ENCODE measurements at places on chromosomes 4 and X.

DNA sequence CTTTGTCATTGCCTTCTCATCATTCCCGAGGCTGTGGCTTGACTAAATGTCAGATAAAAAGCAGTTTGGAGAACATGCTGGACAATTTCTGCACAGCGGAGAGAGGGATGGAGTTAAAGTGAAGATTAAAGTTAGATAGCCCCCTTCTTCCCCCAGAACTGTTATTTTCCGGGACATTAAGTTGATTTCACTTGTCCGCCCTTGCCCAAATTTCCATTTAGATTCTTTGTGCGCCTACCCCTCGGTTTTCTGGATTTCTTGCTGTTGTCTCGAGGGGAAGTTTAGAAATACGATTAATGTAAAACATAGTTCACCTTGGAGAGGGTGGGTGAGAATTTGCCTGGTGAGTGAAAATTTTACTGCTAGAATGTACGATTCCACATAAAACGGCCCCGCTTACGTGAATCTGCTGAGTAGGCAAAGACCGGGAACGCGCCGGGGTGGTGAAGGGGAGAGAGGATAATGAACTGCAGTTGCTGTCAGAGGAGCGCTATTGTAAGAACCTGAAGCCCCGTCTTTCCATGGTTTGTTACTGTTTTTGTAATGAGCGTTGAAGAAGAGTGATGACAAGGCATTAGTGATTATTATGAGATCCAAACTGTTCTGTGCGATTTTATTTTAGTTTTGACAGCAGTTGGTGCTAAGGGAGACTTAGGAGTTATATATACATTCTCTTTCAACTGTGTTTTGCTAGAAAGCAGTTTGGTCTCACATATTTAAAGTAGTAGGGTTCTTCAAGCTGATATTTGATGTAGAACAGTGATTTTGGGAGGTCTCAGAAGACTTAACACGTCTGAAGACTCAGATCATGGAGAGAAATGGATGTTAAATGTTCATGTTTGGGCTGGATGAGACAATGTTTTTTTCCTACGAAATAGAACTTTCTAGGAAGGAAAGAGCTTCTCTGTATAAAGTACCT lies 73.0 kb downstream of the AFF1 start:
- peak; percentile 64 for DNase-seq

GRCh38 chr4:95318483-95318882 lies 230.3 kb downstream of the UNC5C start:
- no peak for DNase-seq

GRCh38 chr4:111605111-111605510 lies 540.1 kb upstream of the FAM241A start:
- DNase-seq, result no peak

GRCh38 chr4:36039026-36039425 lies 205.3 kb downstream of the ARAP2 start:
- DNase-seq, result no peak

DNA sequence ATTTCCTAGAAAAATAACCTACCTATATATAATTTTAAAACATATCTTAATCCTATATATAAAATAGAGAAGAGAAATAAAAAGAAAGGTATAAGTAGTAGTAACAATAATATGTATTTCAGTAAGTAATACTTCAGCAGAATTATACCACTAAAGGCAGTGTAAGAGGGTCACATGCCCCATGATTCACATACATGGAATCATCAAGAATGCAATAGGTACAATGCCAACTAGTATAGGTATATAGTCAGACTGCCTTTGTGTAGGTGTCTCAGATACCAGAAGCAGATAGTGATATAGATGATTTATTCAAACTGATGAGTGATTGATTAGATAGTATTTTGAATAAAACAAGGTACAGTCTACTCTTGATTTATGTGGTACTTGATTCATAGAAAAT lies 9.4 kb downstream of the AIMP1 start:
- DNase-seq, result no peak

- no peak for DNase-seq
Observed at GRCh38 chr4:181157647-181158046, 1085.6 kb upstream of the TENM3 start.

DNA sequence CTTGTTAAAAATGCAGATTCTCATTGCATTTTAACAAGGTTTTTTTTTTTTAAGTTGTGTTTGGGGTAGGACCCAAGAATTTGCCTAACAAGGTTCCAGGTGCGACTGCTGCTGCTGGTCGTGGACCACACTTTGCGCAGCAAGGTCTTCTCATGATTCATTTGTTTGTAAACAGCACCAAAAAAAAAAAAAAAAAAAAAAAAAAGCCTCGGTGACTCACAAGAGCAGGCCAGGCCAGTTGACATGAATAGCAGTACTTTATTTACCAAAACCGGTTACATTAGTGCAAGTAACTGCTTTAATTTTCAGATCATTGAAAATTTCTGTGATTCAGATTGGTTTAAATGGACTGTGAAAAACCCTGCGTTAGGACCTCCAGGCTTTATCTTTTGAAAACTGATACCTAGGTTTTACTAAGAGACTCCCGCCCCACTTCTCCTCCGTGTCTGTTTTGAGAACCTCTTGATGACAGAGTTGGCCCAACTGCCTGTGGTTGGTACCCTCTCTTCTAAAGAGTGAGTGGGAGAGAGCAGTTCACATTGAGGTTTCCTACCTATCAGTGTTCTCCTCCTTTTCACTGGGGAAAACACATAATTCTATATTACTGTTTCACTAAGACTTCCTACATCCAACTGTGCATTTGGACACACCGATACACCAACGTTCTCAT lies 86.2 kb downstream of the PHEX start:
- DNase-seq, result no peak

- no peak for DNase-seq
Observed at GRCh38 chrX:29852767-29853166, 362.6 kb upstream of the MAGEB2 start.

GRCh38 chr4:46417848-46418247 lies 27.9 kb upstream of the GABRA2 start:
- no peak for DNase-seq

DNA sequence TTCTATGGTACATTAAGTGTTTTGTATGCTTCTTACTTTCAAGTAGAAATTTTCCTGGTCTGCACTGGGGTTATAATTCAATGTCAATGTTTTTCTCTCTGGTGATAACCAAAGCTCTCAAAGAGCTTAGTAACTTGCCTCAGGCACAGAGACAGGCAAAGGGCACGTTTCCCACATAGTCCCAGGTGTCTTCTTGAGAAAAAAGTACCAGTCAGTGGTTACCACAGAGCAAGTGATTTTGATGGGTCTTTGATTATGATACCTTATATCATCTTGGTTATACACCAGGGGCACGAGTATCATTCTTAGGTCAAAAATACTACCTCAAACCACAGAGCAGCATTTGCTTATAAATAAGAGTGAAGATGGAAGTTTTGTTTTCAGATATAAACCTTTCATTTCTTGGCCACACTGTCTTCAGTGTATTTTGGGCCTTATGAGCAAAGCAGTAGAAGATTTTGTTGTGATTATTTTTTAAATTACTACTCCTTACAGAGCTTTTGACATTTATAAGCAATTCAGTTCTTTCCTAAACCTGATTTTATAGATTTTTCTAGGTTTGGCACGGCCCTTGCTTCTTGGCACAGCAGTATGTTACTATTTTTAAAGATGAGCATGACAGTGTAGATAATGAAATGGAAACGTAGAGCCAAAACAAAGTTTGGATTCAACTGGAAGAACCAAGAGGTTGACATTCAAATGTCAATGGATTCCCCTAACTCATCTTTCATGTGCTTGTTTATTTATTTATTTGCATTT lies 85.3 kb upstream of the TLL1 start:
- no peak for DNase-seq

GRCh38 chr4:180169394-180169793 lies 2073.8 kb upstream of the TENM3 start:
- DNase-seq, result peak; percentile 35

DNA sequence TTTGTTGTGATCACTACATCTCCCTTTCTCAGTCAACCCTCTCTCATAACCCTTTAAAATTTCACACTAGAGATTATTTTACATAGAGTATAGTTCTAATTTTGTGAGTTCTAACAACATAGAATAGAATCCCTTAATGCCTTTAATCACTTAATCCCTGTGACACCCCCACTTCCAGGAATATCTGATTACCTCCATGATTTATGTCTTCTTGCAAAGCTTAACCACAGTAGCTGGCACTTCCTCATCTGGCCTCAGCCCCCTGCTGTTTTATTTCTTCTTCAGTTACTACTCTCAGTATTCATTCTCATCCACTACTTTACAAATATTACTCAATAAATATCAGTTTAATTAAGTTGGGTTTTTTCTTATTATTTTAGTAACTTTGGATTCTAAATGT lies 340.9 kb downstream of the CENPC start:
- peak; percentile 47 for DNase-seq

DNA sequence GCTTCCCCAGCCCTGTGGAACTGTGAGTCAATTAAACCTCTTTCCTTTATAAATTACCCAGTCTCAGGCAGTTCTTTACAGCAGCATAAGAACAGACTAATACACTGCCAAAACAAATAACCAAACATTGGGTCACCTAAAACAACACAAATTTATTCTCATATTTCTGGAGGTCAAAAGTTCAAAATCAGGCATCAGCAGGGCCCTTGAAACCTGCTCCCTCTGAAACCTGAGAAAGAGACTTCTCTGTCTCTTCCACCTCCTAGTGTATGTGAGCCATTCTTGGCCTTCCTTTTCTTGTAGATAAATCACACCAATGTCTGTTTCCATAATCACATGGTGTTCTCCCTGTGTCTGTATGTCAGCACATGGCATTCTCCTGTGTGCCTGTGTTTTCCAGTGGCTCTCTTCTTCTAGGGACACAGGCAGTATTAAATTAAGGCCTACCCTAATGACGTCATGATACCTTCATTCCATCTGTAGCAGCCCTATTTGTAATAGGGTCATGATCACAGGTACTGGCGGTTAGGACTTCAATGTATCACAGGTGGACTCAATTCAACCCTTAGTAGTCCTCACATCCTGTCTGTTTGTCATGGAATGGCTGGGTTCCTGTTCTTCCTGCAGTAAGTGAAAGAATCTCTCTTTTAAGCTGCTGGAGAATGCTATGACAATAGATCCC lies 147.3 kb upstream of the CLNK start:
- DNase-seq, result no peak

Measured in Kasumi-1 (cell line).